ENCODE measurements at places on chromosomes 12 and 14. TPM values are rescaled to one million over a fixed set of nuclear protein-coding genes. Genes with fewer than 3 reads are reported as not detected.

The CTSG gene
- not detected for total RNA-seq

DNA sequence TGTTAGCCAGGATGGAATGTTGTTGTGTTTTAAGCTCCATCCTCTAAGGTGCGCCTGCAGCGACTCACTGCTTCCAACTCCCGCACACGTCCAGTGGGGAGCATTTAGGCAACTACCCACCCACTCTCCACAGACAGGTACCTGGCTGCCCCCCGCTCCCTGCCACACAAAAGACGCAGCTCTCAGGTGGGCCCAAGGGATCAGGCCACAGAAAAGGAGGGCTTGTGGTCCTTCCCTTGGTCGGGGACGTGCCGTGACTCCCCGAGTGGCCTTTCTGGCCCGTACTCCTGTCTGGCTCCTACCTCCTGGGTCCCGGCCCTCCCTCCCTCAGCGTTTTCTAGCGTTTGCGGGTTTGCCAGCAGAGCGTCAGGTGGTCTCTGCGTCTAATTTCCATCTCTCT, 16.2 kb downstream of the TEDC1 start:
- no peak for DNase-seq

GRCh38 chr12:84712747-84713146, 199.9 kb downstream of the SLC6A15 start:
- no peak for DNase-seq

The SERPINA9 gene
- total RNA-seq, result not detected

- DNase-seq, result peak; percentile 80
Observed at GRCh38 chr12:39619660-39620433, at the start of gene ABCD2. Gene ABCD2 (minus strand): TSS chr12:39619803. CDS start chr12:39619615, 188 bp downstream.

DNA sequence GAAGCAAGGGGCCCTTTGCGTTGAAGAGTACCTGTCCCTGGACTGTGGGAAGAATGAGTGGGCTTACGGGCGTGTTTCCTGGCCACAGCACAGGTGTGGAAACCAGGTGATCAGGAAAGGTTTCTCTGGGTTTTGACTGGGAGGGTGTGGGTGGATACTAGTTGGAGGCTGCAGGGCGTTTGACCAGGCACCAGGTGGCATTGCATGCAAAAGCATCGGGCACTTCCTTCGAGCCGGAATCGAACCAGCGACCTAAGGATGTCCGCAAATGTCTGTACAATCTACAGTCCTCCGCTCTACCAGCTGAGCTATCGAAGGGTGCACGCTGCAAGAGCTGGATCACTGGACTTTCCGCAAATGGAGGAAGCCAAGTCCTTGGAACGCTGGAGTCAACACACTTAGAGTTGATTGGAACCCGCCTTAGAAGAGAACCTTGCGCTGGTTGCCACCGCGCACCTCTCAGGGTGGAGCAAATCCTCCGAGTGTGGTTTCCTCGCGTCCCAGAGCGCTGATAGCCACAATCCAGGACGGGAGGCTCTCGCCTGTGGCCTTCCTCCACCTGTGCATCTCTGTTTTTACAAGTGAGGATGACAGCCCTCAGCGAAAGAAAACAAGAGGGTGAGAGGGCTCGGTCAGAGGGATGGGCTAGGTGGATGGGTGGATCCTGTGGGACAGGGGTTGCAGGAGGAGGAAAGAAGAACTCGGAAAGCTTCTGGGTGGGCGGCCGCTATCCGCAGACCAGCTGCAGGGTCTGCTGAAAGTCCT, 21.2 kb upstream of the RNASE4 start:
- peak; percentile 65 for DNase-seq

- no peak for DNase-seq
Observed at GRCh38 chr12:115756271-115756670, 521.2 kb downstream of the MED13L start.

GRCh38 chr12:121976950-121977349, 44.7 kb upstream of the BCL7A start:
- DNase-seq, result no peak

- no peak for DNase-seq
Observed at GRCh38 chr14:36656687-36657398, 4.8 kb upstream of the PAX9 start.

The CD27 gene
- 2.2 TPM for total RNA-seq

DNA sequence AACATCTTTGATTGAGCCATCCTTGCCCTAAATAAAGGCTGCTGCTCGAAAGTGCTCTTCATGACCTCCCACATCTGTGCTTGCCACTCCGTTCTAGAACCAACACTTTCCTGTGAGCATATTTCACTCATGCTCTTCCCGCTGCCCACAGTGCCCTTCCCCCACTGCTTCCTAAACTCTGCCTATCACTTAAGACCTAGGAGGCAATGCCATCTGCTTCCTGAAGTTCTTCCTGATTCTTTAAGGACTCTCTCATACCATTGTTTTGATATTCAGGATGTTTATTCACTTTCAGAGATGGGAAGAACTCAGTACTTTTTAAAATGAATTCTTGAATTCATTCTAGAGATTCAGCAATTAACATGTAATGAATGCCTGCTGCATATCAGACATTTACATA, 49.9 kb downstream of the ZFYVE21 start:
- DNase-seq, result no peak

The FERMT2 gene
- 0.62 TPM for total RNA-seq

GRCh38 chr12:100913872-100914592, 119.5 kb downstream of the ANO4 start:
- DNase-seq, result no peak

The SDSL gene
- 2.6 TPM for total RNA-seq

DNA sequence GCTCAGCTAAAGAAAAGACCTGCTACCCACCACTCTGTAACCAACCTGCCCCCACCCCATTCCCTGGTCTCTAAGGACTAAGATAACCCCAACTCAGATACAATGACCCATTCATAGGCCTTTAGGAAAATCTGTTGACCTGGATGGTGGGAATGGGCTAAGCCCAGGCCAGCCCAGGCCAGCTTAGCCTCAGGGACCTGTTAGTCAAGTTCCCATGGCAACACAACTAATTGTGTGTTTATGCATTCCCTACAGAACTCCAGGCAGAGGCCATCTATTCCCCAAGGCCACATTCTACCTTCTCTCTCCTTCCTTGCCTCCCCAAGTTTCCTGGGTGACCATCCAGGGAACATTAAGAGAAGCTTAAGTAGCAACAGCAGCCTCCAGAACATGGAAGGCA, 16.1 kb upstream of the KRT8 start:
- no peak for DNase-seq

DNA sequence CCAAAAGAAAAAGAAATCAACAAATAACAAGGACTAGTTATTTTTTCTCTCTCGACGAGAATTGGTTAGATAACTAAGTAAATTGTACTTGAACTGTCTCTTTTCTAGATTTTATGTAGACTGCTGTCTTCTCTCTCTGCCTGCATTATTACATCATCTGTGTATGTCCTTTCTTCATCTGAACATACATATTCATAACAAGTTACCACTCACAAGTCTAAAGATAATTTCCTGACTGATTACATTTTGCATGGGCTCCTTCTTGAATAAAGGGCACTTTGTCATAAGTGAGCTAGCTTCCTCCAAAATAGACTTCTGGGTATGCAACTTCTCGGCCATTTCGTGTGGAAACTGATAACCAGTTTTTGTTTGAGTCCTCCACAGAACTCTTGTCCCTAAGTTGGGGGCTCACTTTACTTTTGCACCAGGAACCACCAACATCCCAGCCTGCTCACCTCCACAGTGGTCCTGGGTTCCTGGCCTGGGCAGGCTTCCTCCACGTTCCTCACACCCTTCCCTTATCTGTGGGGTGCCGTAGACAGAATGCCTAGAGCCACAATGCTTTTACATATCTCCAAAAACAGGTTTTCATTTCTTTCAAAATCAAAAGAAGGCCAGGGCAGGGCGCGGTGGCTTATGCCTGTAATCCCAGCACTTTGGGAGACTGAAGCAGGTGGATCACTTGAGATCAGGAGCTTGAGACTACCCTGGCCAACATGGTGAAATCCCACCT, 6.2 kb upstream of the DDX47 start:
- DNase-seq, result no peak

DNA sequence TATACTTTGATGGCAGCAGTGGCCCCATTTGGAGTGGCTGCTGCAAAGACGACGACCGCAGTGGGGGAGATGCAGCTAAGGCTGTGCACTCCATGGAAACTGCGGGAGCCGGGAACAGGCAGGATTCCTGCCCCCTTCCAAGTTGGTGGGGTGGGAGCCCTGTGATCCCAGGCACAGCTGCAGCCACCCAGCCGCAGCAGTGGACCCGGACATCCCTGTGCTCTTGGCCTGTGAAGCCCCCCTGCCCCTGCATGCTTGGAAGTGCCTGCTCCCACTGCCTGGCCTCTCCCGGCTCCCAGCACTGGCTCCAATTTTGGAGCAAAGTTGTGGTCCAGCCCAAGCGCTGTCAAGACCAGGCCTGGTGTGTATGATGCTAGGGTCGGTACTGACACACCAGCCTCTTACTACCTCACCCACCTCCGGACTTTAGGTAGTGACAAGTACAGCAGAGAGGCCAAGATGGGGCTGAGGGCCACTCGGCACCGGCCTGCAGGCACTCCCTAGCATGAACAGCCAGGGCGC, 502.8 kb upstream of the RPL10L start:
- no peak for DNase-seq

DNA sequence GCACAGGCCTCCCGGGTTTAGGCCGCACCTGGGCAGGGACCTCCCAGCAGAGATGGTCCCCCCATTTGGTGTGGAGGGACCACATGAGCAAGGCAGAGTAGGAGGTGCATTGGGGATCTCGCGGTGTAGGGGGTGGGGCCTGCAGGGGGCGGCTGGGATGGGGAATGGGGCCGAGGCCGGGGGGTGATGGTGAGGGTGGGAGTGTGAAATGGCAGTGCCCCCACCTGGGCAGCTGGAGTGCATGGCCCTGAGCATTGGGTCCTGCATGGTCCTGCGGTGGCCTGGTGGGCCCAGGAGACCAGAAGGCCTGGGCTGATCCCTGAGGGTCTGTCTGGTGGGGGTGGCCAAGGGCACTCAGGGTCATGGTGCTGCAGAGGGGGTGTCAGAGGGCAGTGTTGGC, 111.8 kb downstream of the KIF26A start:
- no peak for DNase-seq

DNA sequence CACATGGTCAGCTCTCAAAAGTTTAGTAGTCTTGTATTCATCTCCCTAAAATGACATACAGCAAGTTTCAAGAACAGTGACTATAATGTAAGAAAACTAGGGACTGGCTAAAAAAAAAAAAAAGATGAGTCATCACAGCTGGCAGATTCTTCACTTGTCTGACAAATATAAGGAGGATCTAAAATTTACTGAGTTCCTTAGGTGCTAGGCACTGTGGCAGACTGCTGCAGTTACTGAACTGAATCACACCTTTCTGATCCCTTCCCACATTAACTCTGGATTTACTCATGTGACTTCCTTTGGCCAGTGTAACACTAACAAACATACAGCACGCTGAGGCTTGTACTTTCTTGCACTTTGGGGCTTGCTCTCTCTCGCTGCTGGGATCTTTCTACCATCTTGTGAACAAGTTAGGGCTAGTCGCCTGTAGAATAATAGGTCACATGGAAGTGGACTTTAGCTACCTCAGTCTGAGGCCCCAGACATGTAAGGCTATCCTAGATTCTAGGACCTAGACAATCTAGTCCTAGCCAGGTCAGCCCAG, 32.1 kb downstream of the BAZ1A start:
- DNase-seq, result no peak

The SLC10A1 gene
- total RNA-seq, result not detected

The LMNTD1 gene
- total RNA-seq, result not detected

DNA sequence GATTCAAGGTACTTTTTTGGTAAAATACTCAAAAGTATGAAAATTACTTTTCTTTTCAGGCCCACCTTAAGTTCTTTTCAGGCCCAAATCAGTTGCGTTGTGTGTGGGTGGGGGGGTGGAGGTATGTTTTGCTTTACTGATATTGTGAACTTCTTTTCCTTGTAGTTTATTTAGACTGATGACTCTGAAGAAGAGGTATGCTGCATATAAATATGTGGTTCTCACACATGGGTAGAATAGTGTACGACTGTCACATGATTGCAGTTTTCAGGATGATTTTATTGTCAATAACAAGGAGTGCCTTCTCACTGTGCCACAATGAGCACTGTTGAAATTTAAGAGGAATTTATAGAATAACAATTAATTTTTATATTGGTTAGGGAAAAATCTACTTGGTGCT, 166.6 kb upstream of the ATP2B1 start:
- DNase-seq, result no peak

GRCh38 chr14:97298331-97298730, 501.1 kb downstream of the VRK1 start:
- no peak for DNase-seq

The NRXN3 gene
- total RNA-seq, result not detected

- DNase-seq, result peak; percentile 85
Observed at GRCh38 chr14:65637780-65638179, 225.2 kb downstream of the FUT8 start.

GRCh38 chr12:122643207-122643805, 59.9 kb downstream of the HCAR2 start:
- DNase-seq, result no peak

DNA sequence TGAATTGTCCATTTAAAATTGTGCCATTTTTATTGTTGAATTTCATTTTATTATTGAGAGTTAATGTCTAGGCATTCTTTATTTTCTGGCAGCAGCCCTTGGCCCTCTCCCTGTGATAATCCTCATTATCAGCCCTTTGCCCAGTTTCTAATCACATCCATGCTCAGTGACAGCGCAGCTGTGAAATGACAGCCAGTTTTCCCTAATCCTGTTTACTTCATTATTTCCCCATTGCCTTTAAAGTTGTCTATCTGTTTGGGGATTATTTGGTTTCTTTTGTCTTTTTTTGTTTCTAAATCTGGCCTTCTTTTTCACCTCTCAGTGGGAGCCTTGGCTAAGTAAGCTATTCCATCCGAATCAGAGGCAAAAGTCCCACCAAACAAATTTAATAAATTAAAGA, 476.9 kb downstream of the SLC6A15 start:
- no peak for DNase-seq

- DNase-seq, result no peak
Observed at GRCh38 chr14:52944254-52944653, 6.6 kb downstream of the FERMT2 start.

- no peak for DNase-seq
Observed at GRCh38 chr12:39764944-39765560, 145.4 kb upstream of the ABCD2 start.

- DNase-seq, result no peak
Observed at GRCh38 chr12:42296503-42297109, 29.3 kb downstream of the ZCRB1 start.
